NCI-H2029 treated with DMSO at 0.1 percent for 48 hours (cell line): ENCODE measurements at places on chromosomes 6 and 20.

- DNase-seq = peak; percentile 40
These were observed 289.7 kb downstream of the KCNQ5 start for GRCh38 chr6:72911463-72912155.

DNA sequence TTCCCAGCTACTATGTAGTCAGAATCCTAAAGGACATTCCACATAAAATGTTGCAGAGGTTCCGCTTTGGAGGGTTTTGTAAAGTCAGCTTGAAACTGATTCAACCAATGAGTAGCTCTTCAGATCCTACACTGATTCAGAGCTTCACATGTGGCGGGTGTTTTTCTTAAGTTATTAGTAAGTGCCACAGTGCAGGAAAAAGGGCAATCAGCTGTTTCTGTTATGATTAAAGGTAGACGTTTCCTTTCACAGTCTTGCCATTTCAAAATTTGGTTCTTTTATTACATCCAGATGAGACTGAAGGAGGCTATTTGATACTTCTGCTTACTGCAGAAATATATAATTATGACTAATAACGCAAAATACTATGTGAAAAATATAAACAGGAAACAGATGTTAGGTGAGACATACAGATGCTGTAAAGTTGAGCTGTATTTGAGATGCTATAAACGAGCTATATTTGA is 443.9 kb downstream of the CDKAL1 start:
- no peak for DNase-seq

- peak; percentile 2 for DNase-seq
These were observed 343.8 kb upstream of the MMS22L start for GRCh38 chr6:97626671-97627441.

- no peak for DNase-seq
These were observed 15.9 kb downstream of the KCNK5 start for GRCh38 chr6:39213195-39213920.

GRCh38 chr6:133456439-133456838 is 215.3 kb downstream of the EYA4 start:
- DNase-seq = no peak

- no peak for DNase-seq
These were observed 329.1 kb downstream of the TFAP2B start for GRCh38 chr6:51147756-51148155.

DNA sequence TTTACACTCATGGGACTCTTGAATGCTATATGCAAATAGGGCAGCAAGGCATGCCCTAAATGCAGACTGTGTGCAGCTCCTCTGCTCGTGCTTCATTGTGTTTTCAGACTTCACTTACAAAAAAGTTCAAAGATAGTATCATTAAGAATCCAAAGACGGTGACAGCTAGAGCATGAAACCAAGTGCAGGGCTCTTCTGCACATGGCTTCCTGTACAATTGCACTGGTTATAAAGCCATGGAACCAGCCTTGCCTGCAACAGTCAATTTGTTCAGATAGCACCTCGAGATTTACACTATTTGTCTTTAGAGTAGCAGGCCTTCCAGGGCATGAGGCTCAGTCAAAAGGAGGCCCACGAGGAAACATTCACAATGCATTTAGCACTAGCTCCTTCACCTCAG is 35.6 kb downstream of the RFPL4B start:
- DNase-seq = no peak

GRCh38 chr6:152206072-152206818 is 398.8 kb downstream of the ESR1 start:
- no peak for DNase-seq

- no peak for DNase-seq
These were observed 7.3 kb upstream of the RNF24 start for GRCh38 chr20:4022386-4023286.

GRCh38 chr6:56040889-56041301 is 165.5 kb upstream of the BMP5 start:
- DNase-seq = no peak

DNA sequence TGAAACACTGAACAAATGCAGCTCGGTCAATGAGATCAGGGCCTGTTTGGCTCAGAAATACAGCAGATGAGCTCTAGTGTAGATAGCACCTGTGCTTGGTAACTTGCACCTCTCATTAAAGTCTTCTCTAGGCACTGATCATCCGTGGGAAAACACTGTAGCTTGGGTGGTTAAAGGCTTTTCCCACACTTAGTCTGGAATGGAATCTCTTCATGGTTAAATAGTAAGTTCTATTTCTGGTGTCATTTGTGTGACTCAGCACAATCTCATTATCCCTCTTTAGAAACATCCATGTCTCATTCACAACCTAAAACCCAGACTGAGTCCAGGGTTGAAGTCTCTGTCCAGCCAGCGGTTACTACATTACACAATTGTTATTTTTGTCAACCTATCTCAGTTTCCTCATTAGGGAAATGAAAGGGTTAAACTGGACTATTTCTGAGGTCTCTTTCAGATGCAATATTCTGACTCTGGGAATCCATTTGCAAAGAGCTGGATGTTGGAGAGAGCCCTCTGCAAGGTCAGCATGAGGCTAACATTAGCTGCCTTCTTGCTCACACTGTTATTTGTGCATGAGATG is 125.0 kb downstream of the ZDHHC14 start:
- no peak for DNase-seq

DNA sequence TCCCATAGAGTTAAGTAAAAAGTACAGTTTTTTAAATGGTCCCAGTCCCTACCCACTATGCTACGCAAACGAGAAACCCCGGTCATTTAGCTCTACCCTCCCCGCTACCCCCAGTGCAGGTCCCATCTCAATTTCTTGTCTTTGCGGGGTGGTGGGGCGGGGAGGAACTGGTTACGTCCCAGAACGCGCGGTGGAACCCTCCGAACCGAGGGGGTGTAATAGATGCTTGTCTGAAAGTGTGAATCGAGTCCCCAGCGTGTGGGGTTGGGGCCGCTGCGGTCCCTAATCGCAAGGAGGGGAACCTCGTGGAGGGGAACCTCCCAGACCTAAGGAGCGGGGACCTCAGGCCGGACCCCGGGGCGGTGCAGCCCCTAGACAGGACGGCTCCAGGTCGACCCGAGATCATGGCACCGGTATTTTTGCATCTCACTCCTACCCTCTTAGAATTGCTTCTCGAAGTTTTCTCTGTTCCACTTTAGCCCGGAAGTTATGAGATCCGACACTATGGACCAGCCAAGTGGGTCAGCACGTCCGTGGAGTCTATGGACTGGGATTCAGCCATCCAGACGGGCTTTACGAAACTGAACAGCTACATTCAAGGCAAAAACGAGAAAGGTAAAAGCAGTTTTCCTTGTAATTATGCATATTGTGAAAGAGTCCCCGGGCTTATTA is 779 bp downstream of the HEBP2 start:
- DNase-seq = no peak

GRCh38 chr20:50308513-50309279 is 118.1 kb downstream of the CEBPB start:
- DNase-seq = no peak

DNA sequence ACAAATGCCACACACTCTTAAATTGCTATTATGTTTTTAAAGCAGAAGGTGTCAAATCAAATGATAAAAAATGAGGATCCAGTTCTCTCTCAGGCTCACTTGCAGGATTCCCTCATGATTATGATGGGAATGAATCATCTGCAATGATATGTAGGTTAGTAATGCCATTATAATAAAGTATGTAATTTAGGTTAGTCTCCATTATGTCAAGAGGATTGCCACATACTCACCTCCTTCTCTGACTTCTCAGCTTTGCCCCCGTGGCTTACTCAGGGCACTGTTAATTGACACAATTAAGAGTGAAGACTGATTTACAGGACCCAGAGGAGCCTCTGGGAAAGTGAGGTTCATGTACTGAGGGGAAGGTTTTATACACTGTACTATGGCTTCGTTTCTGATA is 591.7 kb upstream of the NRSN1 start:
- DNase-seq = no peak

DNA sequence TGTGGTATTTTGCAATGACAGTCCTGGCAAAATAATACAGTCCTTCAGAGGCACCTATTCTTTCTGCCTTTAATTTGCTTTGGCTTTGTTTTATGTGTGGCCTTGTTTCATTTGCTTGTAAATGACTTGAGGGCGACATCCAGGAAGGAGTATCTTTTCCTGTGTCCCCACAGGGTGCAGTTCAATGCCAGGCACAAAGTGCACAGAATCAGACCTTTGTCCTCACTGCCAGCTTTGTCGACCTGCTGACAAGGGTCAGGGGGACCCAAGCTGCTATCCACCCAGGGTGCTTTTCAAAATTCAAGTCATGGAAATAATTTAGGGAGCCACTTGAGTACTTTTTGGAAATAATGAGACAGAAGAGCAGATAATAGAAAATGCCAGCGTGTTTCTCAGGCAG is 37.0 kb upstream of the CDKN1A start:
- DNase-seq = no peak

GRCh38 chr6:95083506-95083905 is 493.8 kb upstream of the MANEA start:
- DNase-seq = no peak

DNA sequence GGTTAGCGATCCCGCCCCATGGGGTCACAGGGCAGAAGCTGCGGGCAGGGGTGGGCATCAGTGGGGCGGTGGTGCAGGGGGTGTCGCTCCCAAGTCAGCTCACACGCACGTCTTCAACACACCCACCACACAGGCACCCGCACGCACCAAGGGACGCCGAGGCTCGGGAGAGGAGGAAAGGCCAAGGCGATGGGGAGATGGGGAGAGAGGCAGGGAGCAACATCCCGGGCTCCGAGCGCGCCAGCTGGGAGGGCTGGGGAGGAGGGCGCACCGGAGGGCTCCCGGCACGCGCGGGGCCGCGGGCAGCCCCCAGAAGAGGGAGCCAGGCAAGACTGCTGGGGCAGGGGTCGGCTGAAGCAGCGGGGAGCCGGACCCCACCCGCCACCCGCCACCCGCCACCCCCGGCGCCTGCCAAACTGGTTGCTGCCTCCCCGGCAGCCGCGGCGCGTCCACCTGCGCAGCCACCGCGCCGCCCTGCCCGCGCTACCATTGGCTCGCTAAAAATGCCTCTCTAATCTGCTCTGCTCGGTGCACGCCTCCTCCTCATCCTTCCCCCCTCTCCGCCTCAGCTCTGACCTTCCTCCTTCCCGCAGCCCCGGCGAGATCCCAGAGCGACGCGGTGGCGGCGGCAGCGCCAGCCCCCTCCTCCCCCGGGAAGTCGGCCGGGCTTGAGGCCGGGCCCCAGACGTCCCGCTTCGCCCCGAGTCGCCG is at the start of gene PACSIN1:
PACSIN1 (plus strand) TSS at position 546 of the 711 bp plus-strand sequence. CDS start 60,230 bp downstream, outside the sequence.
- DNase-seq = peak; percentile 10

DNA sequence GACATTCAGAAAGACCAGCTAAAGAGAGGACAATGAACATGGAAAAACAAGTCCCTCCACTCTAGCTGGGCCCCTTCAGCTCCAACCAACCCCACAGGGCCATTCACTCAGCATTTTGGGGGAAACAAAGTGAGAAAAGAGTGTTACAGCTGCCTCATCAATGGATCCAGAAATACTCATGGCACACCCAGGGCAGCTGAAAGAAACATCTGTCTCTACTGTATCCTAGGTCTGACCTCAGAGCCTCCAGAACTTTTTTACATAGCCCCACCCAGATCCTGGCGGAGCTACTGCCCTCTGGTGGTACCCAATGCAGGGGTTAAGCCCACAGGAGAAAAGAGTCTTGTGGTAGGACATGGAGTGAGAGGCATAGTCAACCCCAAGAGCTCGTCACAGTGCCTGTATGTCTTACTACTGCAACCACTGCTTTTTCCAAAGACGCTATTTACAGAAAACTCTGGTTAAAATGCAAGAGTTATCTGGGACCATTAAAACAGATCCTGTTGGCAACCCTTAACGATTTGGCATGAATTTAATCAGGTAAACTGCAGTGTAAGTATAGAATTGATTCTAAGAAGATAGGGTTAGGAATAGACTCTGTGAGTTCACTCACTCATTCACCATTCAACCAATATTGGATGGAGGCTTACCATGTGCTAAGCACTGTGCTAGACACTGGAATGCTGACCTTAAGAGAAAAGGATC is 37.4 kb upstream of the FAM83C start:
- no peak for DNase-seq

DNA sequence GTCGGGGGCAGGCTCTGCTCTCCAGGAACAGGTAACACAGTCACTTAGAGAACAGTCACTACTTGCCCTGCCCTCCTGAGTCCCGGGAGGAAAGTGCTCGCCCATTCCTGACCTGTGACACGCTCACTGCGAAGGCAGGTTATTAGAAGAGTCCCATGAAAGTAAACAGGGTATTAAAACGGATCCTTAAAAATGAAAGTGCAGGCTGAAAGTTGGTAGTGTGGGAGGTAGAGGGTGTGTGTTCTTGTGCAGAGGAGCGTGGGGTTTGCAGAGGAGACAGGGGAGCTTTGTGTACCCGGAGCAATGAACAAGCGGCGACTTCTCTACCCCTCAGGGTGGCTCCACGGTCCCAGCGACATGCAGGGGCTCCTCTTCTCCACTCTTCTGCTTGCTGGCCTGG is at the start of gene CCN6:
CCN6 (plus strand) TSS at position 104 of the 400 bp plus-strand sequence; CDS start at position 358, 254 bp downstream.
- DNase-seq = no peak
